ENCODE measurements at places on chromosomes 12 and 14. TPM values are rescaled to one million over a fixed set of nuclear protein-coding genes. Genes with fewer than 3 reads are reported as not detected.

The FANCM gene
- polyA plus RNA-seq = 18.9 TPM

The CPM gene
- 27.3 TPM for polyA plus RNA-seq

The IGF1 gene
- 3.7 TPM for polyA plus RNA-seq

The TSPAN8 gene
- polyA plus RNA-seq = 26.7 TPM

The KRT85 gene
- polyA plus RNA-seq = not detected
